NCI-H345 (cell line): ENCODE measurements at places on chromosomes 7 and 10.

DNA sequence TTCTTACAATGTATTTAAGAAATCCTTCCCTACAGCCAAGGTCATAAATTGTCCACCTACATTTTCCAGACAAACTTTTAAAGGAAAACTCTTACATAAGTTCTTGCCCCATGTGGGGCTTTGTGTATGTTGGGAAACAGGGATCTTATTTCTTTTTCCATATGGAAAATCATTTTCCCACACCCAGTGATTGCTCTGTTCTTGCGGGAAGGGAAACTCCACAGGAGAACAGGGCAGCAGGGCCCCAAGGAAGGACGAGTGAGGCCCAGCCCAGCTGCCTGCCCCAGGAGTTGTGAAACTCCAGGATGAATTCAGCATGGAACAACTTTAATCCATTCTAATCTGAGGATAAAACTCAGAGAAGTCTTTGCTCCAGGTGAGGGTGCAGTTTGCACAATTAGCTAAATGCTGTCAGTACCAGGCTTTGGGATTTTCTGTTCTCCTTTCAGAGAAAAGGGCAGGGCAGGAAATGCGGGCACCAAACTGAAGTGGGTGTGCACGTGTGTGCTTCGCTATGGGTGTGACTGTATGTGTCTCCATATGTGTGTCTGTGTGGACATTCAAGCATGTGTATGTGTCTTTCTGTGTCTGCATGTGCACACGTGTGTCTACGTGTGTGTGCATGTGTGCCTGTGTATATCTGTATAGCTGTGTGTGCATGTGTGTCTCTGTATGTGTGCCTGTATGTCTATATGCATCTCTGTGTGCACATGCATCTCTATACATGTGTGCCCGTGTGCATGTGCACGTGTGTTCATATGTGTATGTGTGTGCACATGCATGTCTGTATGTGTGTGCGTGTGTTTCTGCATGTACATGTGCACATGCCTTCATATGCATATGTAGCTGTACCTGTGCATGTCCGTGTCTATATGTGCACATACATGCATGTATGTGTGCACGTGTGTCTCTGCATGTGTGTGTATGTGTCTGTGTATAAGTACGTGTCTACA is 102.0 kb upstream of the FAM20C start:
- DNase-seq, result no peak

- no peak for DNase-seq
Measured at GRCh38 chr7:55055479-55055878, 36.7 kb downstream of the EGFR start.

DNA sequence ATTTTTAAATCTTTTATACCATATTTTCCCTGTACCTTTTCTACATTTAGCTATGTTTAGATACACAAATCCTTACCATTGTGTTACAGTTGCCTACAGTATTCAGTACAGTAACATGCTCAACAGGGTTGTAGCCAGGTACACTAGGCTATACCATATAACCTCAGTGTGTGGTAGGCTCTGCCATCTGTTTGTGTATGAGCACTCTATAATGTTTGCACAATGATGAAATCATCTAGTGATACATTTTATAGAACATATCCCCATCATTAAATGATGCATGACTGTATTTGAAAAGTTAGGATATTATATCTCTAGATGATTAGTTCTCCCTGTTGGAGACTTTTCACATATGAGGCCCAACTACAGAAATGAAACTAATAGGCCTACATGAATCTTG is 188.6 kb downstream of the STK31 start:
- no peak for DNase-seq

DNA sequence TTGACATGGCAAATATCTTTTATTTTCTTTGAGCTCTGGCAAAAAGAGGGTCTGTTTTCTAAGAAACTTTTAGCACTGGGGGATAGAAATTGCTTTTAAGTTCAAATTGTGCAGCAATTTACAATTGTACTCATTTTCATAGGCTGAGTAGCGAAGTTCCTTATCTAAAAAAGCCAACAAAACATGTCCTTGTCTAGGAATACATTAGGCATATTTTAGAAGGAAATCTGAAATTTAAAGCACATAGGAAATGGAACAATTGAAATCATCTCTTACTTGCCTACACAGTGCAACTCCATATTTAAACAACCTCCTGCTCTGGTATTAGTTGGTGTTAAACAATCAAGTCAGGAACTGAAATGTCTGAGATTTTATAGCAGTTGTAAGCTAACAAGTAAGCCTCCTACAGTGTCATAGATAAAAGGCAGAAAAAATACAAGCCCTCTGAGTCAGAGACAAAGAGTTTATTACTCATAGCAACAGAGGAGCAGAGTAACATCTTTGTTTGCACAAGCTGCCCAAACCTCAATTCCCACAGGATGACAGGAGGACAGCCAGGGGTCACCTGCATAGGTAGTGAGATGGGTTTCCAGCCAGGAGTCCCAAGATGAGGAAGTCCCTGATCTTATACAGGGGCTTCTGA is 280.2 kb upstream of the HGF start:
- DNase-seq, result peak; percentile 40

DNA sequence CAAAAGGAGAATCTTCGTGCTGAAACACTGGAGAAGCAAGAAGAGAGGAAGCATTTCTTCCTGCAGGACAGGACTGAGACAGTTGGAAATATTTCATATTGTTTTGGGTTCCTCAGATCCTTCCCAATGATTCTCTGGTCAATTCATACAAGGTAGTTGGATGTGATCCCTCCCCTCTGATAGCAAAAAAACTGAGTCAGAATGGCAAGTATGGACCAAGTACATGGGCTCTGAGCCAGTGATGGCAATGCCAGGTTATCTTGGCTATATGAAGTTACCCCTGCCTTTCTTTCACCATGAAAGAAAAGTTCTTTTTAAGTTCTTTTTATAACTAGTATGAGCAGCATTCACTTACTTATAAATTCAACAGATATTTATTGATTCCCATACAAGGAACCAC is 124.4 kb upstream of the PTPRZ1 start:
- no peak for DNase-seq

DNA sequence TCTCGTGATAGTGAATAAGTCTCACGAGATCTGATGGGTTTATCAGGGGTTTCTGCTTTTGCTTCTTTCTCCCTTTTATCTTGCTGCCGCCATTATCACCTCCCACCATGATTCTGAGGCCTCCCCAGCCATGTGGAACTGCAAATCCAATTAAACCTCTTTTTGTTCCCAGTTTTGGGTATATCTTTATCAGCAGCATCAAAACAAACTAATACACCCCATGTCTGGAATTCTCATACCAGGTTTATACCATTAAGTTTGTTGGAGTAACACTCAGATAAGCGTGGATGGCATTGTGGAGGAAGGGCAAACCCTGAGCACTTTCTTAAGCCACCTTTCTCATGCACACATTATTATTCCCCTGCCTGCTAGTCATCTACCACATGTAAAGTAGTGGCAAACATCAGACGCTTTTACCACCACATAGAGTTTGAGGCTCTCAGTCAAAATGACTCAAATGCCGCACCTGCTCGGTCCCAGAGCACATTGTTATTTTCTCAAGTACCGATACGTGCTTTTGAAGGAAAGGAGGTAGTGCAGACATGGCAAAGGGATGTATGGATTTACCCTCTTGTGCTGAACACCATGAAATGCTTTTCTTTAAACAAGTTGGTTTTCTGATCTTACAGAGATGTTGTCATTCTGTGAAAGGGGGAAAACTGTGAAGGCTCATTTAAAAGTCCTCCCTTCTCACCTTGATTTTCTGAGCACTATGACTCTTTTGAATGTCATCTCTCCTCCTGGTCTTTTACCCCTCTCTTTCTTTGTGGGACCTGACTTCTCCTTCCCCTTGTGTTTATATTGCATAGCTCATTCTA is 429.7 kb downstream of the EXOC4 start:
- DNase-seq, result peak; percentile 64

DNA sequence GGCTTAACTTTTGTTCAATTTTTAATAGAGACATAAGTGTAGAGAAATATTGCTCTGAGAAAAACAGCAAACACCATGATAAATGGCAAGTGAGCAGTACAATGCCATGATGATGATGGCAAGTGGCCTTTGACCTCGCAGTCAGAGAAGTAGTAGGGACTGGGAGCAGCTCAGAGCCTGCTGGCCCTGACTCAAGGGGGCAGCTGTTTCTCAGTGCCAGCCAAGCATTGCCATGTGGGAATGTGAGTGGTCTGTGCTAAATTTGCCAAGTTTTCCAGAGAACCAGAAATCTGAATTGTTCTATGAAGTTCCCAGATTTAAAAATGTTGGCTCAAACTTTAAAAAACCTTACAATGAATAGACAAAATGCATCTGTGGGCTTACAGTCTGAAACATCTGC is 187.9 kb downstream of the BICC1 start:
- no peak for DNase-seq

- DNase-seq, result no peak
Measured at GRCh38 chr7:151408839-151409666, 785 bp downstream of the WDR86 start.

GRCh38 chr7:77867537-77867865 is 68.9 kb downstream of the PHTF2 start:
- DNase-seq, result no peak

DNA sequence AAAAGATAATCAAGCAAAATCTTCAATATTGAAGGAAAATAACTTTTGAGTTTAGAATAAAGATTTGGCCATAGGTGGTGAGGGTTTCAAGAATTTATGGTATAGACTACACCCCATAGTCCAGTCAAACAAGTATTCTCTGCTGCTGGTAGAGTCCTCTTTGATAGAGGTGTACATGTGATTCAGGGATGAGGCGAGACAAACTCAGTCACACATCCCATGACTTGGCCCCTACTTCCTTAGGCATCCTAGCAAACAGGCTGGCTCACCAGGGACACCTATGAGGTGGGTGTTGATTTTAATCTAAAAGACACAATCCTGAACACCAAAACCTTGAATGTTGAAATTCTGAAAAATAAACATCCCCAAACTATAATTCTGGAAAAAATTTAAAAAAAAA is 78.1 kb upstream of the SLC25A13 start:
- DNase-seq, result no peak

GRCh38 chr7:78716876-78717275 is 736.6 kb downstream of the MAGI2 start:
- no peak for DNase-seq

DNA sequence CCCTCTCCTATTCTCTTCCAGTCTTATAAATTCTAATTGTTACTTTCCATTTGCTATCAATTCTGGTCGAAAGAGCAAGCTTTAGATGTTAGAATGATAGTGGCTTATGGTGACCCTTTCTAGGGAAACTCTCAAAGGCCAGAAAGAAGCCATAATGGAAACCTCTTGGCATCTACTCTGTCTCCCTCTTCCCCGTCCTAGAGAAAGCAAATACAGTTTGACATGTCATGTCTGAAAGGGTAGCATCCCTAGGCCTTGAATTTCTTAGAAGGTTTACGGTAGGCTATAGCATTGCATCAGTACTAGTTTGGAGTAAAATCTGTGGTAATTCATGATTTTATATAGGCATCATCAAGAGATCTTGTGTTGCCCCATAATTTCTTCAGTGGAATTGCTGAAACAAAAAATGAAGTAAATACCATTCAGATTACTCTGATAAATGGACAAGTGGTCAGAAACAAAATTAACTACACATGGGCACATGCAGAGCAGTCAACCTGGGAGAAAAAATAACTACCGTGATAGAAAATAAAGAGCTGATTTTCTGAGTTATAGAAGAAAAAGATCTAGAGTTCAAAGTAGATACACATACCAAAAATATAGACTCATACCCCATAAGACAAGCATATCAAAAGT is 4.4 kb downstream of the PRKAR2B start:
- DNase-seq, result no peak

DNA sequence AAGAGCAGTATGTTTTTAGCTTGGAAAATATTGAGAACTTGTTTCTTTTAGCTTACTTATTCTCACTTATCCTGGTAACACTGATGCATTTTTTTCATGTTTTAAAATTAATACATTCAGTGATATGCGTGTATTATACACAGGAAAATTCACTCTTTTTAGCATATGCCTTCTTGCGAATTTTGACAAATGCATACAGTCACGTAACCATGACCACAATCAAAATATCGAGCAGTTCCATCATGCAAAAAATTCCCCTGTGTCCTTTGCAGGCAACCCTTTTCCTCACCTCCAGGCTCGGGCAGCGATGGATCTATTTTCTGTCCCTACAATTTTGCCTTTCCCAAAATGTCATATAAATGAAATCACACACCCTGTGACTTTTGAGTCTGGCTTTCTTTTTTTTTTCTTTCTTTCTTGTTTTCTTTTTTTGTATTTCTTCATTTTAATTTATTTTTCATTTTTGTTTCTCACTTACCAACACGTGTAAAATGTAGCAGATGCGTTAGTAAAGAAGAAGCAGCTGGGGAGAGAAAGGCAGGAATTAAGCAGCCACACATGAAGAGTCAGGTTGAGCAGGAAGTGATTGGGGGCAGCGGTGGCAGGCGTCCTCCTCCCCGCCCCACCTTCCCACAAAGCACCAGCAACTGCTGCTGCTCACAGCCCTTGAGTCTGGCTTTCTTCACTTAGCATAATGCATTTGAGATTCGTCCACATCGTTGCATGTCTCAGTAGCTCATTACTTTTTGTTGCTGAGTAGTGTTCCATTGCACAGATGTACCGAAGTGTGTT is 29.9 kb downstream of the ADRB1 start:
- DNase-seq, result no peak

DNA sequence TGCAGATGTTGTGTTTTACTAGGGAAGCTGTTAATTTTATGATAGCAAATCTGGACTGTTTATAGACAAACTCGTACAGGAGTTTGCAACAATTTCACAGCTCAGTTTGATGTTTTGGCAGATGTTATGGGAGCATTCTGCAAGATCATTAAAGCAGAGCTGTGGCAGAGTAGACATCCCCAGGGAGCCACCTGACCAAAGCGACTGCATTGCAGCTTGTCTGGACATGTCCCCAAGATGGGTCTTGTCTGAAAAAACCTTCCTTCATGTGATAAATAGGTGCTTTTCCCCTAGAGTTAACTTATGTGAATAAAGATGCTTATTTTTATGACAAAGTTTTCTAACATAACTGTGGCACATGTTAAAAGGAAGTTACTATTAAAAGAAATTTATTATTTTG is 91.2 kb upstream of the GPR141 start:
- no peak for DNase-seq

DNA sequence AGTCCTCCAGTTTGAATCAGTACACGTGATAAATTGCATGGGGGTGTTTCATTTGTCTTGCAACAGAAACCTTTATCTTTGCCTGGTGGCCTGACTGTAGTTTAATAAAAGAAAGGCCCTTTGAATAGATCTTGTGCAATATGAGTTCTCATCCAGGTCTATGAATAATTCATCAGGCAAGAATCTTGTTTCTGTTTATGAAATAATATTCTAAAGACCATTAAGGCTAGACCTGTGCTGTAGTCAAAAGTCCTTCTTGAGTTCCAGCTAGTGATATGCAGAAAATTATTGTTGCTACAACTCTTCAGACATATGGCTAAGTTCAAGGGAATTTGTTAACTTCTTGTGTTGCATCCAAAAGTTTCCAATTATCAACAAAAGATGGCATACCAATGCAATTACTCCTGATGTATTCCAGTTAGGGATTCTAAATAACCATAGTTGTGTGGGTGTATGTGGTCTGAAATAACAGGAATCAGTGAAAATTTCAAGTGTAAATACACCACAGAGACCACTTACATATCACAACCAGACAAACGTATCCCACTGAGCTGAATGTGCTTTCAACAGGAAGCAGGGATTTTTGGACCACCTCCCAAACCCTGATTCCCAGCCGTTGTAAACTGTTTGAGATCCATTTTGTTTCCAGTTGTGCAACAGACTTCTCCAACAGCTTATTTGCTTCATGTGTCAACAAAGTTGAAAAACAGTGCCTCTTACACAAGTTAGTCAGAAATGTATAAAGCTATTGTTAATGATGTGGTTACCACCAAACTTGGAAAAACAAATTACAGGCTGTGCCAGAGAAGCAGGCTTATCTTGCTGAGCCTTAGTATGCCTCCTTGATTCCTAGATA is 54.7 kb upstream of the BICC1 start:
- no peak for DNase-seq
